Kidney tubule cell (primary cell): ENCODE measurements at places on chromosomes 6 and 20.

DNA sequence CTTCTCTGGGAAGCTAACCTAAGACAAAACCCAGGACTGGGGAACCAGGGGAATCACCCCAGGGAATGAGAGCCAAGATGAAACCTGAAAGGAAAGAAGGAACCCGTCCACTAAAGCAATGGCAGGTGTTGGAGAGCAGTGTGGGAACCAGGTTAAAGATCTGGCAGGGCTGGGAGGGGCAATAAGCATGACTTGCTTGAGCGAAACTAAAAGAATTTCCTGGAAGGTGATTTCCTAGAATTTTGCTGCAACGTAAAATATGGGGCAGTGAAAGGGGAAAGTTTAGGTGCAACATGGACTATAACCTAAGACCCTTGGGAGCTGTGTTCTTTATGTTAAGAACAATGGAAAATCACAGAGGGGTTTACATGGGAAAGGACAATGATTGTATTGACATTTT lies 126.2 kb upstream of the SSTR4 start:
- DNase-seq = no peak

DNA sequence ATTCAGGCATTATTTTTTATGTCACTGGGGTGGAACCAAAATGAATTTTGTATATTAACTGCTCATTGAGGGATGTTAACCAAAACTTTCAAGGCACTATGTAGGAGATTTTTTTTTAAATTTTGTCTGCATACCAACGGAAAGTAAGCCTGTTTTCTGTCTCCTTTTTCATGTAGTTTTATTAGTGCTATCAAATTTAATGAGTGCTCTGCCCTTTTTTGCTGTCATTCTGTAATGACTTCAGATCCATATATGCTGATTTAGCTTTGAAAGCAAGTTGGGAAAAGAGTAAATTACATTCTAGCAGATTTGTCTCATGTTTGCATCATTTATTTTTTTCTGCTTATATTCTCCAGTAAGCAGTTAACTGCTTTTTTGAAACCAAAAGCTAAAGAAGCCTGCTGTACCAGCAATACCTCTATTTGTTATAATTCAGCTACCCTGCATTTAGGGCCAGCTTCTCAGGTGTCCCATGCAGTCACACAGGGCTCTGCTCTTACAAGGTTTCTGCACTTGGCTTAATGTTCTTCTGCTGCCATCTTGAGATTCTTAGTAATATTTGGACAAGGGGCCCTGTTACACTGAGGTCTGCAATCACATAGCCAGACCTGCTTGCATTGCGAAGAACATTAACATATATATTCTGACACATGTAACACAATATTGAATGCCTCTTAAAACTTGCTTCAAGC lies 429.0 kb downstream of the UTRN start:
- DNase-seq = no peak

DNA sequence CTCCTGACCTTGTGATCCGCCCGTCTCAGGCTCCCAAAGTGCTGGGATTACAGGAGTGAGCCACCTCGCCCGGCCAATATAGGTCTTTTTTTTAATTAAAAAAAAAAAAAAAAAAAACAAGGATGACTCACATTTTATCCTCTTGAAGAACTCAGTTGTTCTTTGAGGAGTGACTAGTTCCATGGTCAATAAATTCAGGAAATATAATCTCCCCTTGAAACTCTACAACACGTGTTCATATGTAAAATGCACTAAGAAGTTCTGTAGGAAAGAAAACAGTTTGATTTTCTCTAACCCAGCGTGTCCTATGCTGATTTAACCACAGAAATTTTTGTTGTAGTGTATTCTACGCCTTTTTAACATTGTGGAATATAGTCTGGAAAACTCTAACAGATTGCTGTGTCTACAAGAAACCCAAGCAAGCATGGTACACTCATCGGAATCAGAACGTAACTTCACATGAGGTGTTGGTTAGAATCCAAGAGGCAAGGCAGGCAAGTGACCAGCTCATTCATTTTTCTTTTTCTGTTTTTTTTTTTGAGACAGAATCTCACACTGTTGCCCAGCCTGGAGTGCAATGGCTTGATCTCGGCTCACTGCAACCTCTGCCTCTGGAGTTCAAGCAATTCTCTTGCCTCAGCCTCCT lies 79.0 kb upstream of the ZNF217 start:
- peak; percentile 42 for DNase-seq

GRCh38 chr20:33394718-33395117 lies 6.6 kb downstream of the CDK5RAP1 start:
- DNase-seq = no peak

- DNase-seq = peak; percentile 71
These were observed 50.8 kb upstream of the BEND6 start for GRCh38 chr6:56904068-56904467.

DNA sequence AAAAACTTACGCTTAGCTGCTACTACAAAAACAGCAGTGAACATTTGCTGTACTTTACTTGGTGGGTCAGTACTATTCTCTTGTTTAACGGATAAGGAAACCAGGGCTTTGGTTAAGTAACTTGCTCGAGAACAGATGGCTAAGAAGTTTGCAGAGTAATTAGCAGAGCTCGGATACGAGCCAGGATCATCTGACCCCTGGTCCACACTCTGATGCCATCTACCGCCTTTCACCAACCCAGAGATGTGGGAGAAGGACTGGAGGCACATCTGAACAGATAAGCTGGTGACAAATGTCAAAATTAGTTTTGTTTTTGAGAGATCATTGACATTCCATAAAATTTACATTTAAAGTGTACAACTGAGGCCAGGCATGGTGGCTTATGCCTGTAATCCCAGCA lies 18.9 kb upstream of the RPL7L1 start:
- DNase-seq = no peak

GRCh38 chr6:83047065-83047754 lies 18.4 kb downstream of the UBE3D start:
- peak; percentile 31 for DNase-seq

DNA sequence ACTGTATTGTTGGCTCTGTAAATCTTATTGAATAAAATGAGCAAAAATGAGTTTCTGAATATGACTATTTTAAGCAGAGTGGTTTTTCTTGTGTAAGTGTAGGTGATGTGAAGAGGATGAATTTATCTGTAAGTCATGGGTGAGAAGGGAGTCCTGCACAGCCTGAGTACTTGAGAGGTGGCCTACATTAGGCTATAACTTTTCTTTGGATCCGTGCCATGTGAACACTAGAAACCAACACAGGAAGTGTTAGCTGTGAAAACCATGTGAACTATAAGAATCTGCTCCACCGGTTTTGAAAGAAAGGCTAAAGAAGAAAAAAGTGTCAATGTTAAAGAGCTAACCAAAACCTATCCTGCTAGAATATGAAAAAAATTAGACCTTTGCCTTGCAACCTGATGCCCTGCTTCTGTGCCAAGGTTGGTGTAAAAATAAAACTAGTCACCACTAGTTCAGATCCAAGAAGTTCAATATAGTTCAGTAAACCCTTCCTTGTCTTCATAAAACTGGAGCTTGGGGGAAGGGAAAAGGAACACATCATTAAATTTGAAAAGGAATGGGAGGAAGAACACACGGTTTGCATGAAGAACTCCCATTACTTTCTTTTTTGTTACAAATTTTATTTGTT lies 21.3 kb downstream of the PLCB1 start:
- peak; percentile 30 for DNase-seq

DNA sequence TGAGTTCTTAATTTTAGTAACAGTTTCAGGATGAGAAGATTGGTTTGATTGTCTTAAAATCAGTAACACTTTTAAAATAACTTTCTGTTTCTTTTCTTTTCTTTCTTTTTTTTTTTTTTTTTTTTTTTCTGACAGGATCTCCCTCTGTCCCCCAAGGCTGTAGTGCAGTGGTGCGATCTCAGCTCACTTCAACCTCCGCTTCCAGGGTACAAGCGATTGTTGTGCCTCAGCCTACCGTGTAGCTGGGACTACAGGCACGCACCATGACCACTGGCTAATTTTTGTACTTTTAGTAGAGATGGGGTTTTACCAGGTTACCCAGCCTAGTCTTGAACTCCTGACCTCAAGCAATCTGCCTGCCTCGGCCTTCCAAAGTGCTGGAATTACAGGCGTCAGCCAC lies 33.7 kb upstream of the KCNQ5 start:
- DNase-seq = no peak

- DNase-seq = no peak
These were observed 52.9 kb upstream of the ZNF217 start for GRCh38 chr20:53646550-53646949.

DNA sequence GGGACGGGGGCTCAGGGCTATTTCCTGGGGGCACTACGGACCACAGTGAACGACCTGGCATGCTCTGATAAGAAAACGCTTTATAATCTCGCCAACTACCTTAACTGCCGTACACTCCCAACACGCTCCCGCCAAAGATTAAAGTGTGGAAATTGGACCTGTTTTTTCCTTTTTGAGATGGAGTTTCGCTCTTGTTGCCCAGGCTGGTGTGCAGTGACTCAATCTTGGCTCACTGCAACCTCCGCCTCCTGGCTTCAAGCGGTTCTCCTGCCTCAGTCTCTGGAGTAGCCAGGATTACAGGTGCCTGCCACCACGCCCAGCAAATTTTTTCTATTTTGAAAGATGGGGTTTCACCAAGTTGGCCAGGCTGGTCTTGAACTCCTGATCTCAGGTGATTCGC lies 346 bp upstream of the SLC44A4 start:
- DNase-seq = peak; percentile 29

DNA sequence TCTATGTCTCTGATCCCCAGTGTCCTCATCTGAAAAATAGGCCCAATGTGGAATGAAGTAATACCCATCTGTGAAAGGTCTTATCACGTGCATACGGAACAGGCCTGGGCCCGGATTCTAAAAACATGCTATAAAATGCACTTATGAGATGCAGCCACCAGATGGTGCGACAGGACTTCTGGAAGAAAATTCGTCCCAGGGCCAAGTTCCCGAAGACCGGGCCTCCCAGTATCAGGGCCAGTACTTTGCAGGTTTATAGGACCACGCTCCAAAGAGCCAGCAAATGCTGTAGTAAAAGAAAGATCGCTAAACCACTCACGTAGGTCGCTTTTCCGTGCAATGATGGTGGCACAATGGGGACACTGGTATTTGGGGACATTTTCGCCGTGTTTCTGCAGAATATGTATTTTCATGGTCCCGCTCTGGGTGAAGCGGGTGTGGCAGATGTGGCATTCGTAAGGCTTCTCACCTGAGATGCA lies 10.6 kb downstream of the CTCFL start:
- DNase-seq = peak; percentile 63

DNA sequence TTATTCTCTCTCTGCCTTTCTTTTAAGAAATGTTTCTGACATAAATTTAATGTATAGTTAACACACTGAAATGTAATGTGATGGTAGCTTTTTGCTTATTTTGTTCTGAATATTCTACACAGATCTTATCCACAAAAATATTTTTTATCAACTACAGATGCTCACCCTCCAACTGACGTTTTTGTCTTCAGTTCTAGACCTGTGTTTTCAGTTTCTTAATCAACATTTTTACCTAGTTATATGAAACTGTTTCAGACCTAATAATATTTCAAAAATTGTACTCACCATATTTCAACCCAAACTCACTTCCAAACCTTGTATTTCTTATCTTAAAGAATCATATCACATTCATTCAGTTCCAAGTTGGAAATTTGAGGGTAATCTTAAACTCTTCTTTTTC lies 452.8 kb downstream of the RFPL4B start:
- no peak for DNase-seq

DNA sequence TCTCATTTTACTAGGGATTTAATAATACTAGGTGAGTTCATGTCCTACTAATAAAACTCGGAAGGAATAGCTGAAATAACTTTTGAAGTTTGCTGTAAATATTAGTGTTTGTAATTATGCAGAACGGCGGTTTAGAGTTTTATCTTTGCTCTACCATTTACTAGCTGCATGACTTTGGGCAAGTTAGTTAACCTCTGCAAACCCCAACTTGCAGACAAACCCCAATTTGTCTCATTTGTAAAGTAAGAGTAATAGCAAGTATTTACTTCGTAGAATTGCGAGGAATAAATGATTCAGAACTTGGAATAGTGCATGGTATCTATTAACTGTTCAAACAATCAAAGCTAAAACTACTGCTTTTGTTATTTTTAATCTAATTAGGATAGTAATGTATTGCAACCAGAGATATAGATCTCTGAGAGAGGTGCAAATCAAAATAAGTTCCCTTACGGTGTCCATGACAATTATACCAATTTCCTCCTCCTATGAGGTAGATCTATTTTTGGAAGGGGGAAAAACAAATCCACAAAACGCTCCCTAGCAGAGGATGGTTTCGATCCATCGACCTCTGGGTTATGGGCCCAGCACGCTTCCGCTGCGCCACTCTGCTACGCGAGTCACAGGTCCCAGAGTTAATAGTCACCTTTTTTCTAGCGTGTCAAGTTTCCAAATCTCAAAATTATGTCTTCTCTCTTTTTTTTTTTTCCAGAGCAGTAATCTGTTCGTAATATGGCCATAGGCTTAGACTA lies 35.1 kb upstream of the BTN3A2 start:
- DNase-seq = peak; percentile 76

DNA sequence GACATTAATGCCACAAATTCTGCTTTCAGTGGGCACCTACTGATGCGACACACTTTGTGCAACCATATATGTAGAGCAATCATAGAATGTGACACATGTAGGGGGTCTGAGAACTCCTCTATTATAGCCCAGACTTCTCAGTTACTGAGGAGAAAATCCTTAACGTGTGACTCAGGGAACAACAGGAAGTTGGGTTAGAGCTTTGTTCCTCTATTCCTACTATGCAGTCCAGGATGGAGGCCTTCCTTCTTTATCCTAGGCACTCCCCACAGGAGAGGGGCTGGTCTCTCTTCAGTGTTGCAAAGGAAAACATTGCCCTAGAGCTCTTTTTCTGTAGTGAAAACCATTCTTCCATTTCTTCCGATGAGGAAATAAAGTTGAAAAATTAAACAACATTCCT lies 39.6 kb upstream of the RCAN2 start:
- peak; percentile 27 for DNase-seq

DNA sequence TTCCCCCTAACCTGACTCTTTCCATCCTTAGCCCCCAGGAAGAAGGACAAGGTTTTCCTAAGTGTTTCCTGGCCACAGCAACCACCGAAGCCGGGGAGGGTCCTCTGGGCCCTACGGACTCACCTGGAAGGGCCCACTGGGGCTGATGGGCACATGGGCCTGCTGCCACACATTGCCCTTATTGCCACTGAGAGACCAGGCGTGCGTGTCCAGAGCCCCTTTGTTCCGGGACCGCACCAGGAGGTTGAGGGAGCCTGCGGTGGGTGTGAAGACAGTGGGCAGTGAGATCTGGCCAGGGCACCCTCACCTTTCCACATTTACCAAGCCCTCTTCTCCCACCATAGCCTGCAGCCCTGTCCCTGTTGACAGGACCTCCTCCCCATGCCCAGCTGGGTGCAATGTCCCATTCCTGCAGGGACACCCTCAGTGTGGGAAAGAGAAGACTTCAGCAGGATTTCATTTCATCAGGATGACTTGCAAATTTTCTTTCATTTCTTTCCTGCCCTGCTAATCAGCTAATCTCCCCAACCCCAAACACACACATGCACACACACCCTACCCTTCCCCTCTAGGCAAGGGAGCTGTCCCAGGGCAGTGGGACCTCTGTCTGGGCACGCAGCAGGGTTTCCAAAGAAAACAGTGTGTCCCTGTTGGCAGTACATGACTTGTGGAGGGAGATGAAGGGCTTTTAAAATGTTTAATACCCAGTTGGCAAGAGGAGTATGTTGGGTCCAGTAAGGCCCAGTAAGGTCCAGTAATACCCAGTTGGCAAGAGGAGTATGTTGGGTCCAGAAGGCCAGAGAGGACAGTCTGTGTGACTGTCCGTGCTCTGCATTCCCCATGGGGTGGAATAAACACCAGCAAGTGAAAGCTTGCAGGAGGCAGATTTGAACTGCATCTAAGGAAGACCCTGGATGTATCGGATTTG lies 59.0 kb downstream of the MDGA1 start:
- no peak for DNase-seq

- no peak for DNase-seq
These were observed 56.9 kb upstream of the DYNLRB1 start for GRCh38 chr20:34459209-34459897.
